ENCODE measurements at places on chromosomes 5 and 9.

GRCh38 chr5:143337946-143338345, 65.5 kb downstream of the NR3C1 start:
- DNase-seq = no peak

DNA sequence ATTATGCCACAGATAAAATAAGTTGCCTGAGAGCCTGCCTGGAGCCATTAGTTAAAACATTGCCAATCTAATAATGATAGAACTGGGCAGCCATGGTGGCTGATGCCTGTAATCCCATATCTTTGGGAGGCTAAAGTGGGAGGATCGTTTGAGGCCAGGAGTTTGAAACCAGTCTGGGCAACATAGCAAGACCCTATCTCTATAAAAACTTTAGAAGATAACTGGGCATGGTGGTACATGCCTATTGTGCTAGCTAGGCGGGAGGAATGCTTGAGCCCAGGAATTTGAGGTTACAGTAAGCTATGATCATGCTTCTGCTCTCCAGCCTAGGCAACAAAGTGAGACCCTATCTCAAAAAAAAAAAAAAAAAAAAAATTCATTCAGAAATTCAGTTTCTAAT, 52.6 kb downstream of the RAI14 start:
- DNase-seq = no peak

- no peak for DNase-seq
Observed at GRCh38 chr5:7795306-7795705, 55.6 kb downstream of the CFAP90 start.

- no peak for DNase-seq
Observed at GRCh38 chr5:151285683-151286082, 17.9 kb downstream of the SLC36A3 start.

GRCh38 chr5:20497356-20497755, 509.4 kb upstream of the CDH18 start:
- DNase-seq = no peak

DNA sequence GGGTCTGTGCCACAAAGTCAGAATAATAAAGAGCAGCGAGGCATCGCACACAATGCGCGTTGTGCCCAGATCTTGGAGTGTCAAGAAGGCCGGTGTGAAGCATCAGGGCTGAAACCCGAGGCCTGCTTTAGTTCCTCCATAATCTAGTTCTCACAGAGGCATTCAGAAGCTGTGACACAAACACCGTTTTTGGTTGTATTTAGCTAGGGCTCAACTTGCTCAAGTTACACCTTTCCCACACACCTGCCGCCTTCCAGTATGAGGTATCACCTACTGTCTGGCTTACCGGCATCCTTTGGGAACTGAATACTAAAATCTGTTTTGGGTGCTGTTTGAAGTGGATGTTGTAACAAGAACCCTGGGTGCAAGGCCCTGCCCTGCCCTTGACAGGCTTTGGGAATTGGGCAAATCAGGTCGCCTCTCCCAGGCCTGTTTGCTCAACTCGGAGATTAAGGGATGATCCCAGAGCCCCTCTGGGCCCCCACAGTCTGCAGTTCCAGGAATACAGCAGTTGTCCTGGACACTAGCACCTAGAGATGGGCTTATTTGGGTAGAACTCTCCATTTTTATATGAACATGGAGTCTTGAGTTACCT, 27.0 kb downstream of the SLC25A25 start:
- DNase-seq = no peak

DNA sequence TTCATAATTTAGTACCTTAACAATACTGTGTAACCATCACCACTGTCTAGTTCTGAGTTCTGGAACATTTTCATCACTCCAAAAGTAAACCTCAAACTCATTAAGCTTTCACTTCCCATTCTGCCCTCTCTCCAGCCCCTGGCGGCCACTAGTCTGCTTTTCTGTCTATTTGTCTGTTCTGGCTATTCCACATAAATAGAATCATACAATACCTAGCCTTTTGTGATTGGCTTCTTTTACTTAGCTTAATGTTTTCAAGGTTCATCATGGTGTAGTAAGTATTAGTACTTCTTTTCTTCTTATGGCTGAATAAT, 138.7 kb downstream of the RAPGEF6 start:
- no peak for DNase-seq

DNA sequence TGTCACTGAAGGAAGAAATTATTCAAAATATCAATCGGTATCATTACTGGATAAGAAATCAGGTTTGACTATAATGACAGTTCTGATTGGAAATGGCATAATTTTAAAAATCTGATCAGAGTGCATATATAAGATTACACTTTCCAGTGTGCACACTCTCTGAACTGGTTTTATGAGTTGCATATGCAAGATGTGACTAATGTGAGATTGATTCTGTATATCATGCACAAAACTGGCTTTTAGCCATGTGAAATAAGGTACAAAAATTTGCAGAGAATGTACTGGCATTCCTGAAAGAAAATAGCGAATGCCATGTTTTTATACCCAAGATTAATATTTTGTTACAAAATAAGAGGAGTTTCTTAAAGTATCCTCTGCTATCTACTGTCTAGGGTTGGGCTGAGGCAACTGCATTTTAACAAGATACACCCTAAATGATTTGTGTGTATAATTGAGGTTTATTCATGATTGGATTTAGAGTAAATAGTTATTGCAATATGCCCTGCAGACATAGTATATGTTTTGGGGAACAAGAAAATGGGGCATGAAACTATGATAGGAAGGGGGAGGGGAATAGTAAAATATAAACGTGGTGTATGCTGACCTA, 70.7 kb downstream of the LNPEP start:
- no peak for DNase-seq

GRCh38 chr9:31606678-31607077, 777.8 kb upstream of the ACO1 start:
- no peak for DNase-seq

GRCh38 chr9:112233769-112234168, 58.7 kb upstream of the SUSD1 start:
- no peak for DNase-seq

DNA sequence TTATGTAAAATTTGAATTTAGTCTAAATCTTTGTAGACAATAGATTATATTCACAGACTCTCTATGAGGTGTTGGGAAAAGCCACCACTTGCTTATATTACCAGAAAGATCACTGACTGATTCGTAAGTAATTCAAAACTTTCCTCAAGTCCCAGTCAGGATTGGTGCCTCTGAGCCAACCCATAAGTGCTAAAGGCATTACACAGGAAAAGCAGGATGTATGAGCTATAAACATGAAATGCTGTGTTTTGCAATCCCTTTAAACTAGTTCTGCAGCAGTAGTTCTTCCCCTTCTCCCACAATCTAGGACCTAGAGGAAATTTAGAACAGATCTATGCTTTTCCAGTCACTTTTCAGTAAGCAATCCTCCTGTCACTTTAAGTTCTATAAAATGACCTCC, 48.0 kb downstream of the SHLD3 start:
- no peak for DNase-seq

DNA sequence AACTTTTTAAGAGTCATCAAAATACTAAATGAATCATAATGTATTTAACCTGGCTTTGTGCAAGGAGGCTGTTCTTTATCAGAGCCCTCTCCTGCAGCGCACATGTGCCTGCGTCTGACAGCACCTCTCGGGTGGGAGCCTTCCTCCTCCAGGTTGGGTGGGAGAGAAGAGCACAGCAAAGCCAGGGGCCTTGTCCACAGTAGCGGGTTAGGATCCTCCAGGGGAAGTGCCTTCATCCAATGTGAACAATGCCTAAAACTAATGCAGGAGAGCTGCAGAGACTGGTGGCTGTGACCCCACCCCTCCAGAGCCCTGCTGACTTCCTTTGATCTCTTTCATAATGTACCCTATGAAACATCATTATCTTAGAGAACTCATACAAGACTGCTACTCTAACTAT, 10.2 kb downstream of the UBE2QL1 start:
- DNase-seq = no peak

GRCh38 chr9:100419166-100419565, 7.8 kb upstream of the MSANTD3 start:
- no peak for DNase-seq

DNA sequence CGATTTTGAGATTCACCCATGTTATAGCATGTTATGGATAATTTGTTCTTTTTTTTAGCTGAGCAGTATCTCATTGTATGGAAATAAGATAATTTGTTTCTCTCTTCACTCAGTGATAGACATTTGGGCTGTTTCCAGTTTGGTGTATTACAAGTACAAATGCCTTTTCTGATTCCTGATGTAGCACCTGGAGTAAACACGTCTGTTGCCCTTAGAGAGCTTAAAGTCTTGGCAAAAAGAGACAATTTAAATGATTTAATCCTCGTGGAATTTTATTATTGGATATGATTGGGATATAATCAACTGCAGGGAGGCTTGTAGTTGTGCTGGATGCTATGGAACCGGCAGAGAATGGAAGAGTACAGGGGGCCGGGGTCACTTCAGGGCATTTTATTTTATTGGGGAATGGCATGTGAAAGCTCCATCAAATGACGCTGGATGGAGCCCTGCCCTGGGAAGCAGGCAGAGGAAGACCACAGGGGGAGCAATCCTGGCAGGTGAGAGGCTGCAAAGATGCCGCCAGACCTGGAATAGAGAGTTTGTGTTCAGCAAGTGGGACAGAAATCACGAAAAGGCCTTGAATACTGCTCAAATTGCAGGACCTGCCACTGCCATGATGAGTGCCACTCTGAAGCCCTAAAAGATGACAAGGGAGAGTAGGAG, 31.0 kb upstream of the TGFBI start:
- no peak for DNase-seq

DNA sequence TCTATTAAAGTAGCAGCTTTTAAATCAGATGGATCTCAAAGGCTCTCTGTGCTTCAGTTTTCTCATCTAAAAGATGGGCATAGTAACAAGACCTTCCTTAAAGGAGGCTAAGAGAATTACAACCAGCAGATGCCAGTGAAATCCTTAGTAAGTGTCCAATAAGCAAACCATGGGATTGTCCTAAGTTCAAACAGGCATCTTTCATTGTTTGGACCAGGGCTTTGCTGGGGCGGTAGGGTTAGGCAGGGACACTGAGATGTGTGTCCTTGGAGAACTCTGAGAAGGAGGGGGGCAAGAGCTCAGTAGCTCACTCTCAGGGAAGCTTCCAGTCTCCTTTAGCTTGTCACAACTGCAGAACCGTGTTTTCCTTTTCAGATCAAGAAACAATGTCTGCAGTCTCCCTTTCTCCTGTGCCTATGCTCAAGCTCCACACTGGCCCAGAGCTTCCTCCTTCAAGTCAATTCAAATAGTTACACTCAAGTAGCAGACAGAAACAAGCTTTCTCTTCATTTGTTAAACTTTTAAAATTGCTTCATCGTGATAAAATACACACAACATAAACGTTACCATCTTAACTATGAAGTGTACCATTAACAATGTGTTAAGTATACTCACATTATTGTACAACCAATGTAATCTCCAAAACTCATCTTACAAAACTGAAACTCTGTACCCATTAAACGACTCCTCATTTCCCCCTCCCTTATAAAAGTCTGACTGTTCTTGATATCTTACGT, 216.2 kb downstream of the PIK3R1 start:
- DNase-seq = no peak

DNA sequence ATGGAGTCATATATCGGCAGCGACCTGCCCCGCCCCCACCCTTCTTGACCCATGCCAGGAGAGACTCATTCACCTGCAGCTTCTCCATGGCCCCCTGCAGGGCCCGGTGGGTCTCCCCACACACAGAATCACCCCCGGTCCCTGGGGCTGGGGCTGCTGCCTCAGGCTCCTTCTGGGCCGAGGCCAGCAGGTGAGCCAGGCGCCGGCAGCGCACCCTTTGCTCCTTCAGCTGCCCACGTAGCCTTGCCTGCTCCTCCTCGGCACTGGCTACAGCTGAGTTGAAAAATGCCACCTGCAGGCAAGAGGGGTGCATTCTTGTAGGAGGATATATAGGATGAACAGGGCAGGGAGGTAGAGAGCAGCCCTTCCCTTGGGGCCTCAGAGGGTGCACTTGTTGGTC, 17.9 kb downstream of the GOLGA2 start:
- DNase-seq = no peak

GRCh38 chr5:73189871-73190376, 16.9 kb downstream of the TMEM174 start:
- no peak for DNase-seq

GRCh38 chr5:150311015-150311692, 8.4 kb upstream of the ARSI start:
- no peak for DNase-seq

GRCh38 chr5:9617221-9617620, 12.9 kb downstream of the TAS2R1 start:
- DNase-seq = no peak

DNA sequence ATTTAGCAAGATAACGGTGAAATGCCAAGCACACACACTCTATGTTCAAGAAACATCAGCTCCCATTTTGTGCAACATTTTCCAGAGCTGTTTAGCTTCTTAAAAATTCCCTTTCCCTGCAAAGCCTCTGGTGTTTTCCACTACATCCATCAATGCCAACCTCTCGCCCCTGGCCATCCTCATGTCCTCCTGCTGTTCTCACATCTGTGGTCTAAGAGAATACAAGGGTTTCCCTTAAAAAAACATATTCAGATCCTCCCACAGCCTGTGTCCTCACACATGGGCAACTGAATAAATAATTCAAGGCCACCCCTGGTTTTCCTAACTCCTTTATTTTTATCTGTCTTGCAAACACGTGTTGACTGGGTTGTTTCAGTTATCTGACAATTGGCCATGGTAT, 70.3 kb downstream of the PAPPA start:
- no peak for DNase-seq

DNA sequence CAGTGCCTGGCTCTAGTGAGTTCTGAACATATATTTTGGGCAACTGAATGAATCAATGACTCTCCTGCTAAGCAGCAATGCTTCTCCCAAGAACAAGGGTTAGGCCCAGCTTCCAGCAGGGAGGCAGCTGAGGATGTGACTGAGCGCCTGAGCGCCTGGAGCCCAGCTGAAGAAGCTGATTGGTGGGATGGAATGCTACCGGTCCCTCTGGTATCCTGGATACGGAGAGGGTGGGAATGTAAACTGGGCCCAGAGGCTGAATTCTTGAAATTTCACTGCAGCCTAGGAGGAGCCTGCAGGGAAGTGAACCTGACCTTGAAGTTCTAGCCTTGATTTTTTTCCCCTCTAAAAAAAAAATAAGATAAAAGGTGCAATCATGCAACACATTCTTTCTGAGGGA, 43.2 kb downstream of the WWC1 start:
- no peak for DNase-seq

DNA sequence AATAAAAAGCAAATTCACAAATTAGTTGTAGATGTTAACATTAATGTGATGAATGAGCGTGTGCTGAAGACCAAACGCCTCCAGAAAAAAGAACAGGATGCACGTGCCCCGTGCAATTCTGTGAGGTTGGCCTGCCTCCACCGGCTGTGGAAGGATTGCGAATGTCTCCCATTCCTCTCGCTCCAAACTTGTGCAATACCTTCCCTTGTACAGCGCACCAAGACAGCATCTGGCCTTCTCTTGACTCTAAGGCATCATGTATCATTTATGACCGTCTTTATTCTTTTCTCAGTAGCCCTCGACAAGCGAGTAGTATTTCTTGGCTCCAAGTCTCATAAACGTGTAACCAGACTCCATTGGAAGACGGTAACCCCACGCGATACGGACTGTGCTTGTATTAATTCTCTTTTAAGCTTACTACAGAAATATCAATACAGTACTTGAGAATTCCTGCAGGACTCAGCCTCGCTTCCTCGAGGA, 1.5 kb upstream of the TESK1 start:
- no peak for DNase-seq
